ENCODE measurements at places on chromosomes 5 and 9.

DNA sequence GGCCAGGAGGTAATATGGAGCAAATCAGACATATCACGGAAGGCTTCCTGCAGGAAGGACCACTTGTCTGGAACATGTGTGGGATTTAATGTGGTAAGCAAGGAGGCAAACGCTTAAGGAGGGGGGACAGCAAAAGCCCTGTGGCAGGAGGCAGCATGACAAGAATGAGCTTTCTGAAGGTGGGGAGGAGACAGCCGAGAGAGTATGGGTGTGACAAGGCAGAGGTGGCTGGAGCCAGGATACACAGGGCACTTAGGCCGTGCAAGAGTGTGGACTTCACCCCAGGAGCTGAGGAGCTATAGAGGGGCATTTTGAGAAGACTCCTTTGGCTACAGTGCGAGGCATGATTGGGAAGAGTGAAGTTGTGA is 14.4 kb upstream of the S1PR3 start:
- no peak for DNase-seq

DNA sequence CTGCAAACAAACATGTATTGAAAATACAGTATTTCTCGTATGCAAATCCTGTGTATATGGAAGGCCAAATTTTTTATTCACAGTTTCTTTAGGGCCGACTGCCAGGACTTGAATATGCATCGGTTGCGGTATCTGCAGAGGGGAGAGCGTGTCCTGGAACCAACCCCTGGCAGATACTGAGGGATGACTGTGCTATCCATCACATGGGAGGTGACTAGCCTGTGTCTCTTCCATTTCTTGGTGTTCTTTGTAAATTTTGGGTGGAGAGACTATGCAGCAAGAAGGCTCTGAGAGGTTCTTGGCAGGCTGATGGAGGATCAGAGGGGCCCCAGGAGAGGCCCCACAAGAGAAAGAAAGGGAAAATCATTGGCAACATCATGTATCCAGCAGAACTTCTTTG is 384.3 kb downstream of the YTHDC2 start:
- DNase-seq = no peak

DNA sequence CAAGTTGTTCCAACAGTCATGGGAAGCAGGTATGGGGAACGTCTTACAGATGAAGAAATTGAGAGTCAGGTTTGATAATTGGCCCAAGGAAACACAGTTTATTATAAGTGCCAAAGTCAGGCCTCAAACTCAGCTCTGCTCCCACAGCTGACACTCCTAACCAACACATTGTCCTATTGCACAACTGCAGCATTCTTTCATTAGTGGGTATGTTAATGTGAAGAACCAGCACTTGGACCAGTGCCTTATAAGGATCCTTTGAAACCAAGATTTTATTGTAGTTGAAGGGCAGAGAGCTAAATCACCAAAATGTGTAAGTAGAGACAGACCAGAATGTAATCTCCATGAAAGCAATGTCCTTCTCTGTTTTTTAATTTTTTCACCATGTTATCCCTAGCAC is 56.1 kb downstream of the GRIA1 start:
- DNase-seq = peak; percentile 50

- peak; percentile 55 for DNase-seq
Measured at GRCh38 chr9:110922145-110922544, 116.1 kb downstream of the LPAR1 start.

DNA sequence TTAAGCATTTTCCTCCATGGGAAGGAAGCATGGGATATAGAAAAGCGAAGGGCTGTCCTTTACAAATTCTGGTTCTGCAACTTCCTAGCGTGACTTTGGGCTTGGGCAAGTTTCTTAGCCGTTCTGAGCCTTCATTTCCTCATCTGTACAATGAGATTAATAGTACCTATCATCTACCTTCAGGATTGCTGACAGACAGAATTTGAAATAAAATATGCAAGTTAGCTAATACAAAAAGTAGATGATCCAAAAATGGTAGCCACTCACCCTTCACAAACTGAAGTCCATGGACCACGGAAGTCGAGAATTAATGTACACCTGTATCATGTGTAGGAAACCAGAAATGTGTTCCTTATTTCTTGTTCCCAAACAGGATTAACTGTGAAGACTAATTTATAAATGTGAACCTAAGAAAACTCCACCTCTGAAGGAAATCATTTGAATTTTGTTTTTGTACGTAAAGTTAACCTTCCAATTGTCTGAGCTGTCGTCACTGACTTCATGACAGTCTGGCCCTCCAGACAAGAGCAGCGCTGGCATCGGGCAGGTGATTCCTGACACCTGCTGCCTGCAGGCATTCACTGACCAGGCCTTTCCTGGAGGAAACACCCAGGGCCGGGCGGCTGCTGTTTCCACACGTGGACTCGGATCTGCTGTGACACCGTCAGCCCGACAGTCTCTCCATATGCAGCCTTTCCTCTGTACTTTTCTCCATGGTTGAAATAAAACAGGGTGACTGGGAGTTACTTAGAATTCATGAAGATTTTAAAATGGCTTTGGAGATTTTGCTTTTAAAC is 63.4 kb downstream of the PSMB7 start:
- DNase-seq = no peak

GRCh38 chr9:38112049-38112448 is 43.0 kb upstream of the SHB start:
- DNase-seq = no peak

- no peak for DNase-seq
Measured at GRCh38 chr5:113343343-113343742, 91.4 kb downstream of the TSSK1B start.

DNA sequence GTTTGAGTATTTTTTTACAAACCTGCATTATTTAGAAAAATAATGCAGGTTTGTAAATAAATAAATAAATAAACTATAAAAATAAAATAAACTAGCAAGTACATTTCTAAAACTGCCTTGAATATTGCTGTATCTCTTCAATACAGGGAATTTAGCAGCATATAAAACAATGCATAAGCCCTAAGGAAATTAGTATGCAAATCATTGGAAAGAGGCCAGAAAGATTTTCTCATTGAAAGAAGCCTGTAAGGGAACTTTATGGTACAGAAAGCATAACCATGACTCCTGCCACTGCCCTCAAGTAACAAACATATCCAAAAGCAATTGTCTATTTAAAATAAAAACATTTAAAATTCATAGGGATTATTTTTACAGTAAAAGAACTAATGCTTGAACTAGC is 387.3 kb downstream of the HINT1 start:
- no peak for DNase-seq

DNA sequence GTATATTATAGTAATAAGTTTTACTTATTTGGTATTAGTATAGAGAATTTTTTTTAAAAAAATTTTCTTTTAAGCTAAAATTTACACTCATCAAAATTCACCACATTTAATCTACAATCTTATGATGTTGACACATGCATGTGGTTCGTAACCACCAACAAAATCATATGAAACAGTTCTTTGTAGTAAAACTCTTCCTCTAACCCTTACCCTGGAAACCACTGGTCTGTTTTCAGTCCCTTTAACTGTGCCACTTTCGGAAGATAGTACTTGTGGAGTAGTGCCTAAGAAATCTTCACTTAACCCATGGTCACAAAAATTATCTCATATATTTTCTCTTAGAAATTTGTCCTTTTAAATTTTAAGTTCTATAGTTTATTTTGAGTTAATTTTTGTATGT is 1498.8 kb downstream of the MAT2B start:
- no peak for DNase-seq

- no peak for DNase-seq
Measured at GRCh38 chr5:124645396-124645795, 101.0 kb downstream of the ZNF608 start.

DNA sequence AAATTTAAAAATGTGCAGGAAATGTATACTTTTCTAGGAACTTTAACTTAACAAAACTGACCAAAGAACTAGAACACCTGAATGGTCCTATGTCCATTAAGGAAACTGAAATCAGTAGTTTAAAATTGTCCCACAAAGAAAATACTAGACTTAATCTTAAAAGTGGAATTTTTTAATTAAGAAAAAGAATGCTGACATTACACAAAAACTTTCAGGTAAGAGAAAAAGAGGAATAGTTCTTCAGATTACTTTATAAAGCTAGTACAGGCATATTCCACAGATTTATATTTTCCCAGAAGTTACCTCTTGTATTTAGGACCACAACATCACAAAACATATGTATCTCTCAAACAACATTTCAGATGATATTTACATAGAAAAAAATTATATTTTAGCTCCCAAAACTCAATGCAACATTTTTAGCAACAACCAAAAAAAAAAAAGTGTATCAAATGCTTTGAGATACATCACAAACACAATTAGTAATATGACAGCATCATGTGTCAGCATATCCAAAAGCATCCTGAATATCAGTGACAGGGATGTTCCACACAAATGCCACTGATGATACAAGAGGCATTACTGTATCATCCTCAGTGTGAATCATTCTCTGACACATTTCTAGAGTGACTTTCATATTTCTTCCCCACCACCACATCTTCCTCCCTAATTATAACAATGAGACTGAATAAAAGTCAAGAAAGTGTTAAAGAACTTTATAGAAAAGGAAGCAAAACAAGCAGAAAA is 264.0 kb downstream of the EPB41L4A start:
- DNase-seq = no peak

DNA sequence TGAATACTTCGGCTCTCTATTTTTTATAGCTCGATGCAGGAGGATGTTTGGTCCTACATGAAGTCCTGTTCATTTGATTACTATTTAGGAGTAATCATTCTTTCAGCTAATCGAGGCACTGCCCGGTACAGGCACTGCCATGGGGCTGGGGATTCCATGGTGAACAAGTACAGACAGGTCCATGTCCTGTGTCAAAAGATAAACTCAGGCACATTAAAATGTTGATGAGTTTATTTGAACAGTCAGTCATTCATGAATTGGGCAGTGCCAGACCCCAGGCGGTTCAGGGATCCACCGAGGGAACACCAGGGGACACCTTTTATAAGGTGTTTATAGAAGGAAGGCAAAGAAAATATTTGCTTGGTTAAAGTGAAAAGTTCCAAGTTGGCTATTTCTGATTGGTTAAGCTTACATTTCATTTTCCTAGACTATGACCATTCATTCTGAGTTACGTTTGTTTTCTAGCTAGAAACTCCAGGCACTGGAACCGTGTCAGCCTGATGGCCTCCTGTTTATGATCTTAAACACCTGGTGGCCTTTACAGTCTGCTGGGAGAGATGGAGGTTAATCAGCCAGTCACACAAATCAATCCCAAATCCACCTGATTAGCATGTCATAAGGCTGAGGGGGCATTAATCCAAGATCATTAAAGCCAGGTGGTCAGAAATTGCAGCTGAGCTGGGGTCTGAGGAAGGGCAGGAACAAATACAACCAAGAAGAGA is 47.0 kb upstream of the TDRD7 start:
- DNase-seq = no peak

DNA sequence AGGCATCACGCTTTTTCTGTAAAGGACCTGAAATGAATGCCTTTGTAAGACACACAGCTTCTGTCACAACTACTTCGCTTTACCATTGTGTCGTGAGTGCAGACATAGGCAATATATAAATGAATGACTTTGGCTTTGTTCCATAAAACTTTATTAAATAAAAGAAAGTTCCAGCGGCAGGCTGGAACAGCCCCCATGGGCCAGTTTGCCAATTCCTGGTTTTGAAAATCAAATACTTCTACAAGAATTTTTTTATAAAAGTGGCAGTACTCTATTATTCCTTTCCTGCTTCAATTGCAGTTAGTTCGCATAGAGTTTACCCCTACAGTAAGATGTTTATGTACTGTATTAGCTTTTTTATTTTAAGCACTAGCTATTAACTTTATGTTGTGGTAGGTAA is 53.7 kb downstream of the SRFBP1 start:
- no peak for DNase-seq

DNA sequence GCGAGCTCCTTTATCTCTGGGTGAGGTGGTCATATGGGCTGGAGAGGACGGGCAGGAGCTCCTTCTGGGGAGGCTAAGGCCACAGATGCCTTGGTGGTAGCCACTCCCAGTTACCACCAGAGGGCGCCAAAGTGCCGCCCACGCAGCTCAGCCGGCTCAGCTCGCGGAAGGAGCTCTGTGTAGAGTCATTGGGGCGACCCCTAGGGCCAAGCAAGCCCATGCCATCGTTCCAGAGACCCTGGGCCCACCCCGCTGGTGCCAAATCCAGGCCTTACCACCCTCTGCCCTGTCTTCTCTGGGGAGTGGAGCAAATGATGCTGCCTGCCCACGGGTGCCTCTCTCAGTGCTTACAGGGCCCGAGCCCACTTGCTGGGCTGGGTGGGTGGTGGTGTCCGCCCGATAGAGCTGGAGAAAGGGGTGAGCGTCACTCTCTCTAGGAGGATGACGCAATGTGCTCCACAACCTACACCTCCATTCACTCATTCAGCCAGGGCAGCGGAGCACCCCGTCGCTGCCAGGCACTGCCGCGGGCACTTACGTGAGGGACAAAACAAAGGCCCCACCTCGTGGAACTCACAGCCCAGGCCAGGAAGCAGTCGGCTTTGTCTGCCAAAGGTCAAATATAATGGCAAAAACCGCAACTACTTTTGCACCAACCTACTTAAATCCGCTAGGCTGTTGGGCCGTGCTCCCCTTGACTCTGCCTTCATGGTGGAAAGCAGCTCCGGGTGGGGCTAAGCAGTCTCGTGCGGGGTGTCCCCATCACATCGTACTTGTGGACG is 13.8 kb downstream of the TSPAN17 start:
- DNase-seq = peak; percentile 68

GRCh38 chr5:134479839-134480238 is 45.6 kb upstream of the JADE2 start:
- DNase-seq = no peak

DNA sequence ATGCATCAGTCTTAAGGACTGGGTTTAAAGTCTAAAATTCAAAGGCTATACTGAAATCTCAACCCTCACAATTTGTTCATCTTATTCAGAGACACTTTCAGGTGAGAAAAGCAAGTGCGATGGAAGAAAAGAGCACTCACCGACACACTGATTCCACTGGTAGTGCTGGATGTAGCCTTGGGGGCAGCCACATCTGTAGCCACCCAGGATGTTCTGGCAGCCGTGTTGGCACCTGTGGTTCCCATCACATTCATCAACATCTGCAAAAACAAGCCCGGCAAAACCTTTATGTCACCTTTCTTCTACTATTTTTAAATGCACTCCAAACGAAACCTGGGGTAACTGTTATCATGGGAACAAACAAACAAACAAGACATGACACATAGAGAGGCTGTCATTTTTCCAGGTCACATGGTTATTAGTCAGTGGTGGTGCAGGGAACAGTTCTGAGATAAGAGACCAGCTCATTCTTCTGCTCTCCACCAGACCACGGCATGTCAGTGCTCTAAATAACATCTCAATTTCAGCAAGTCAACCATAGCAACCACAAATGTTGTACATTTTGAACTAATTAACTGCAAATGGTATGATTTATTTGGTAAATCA is 188.4 kb downstream of the SLC12A2 start:
- peak; percentile 82 for DNase-seq

DNA sequence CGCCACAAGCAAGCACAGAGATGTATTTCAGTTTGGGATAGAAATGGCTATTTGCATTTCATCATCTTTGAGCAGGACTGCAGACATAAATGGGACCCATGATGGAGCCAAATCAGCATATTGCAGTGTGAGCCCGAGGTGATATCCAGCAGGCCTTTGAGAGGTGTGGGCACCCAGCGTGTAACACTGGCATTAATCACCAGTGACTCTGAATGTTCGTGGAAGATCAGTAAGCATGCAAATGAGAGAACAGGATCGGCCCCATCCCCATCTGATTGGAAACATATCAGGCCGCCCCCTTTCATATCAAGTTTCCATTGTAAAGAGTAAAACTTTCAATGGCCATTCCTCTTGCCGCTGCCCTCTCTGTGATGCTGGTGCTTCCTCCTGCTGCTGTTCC is 84.0 kb downstream of the GTF3C4 start:
- no peak for DNase-seq
